Lung (tissue), 17 donors: ENCODE measurements at places on chromosomes 3 and 15. TPM values are rescaled to one million over a fixed set of nuclear protein-coding genes. Genes with fewer than 3 reads are reported as not detected.

DNA sequence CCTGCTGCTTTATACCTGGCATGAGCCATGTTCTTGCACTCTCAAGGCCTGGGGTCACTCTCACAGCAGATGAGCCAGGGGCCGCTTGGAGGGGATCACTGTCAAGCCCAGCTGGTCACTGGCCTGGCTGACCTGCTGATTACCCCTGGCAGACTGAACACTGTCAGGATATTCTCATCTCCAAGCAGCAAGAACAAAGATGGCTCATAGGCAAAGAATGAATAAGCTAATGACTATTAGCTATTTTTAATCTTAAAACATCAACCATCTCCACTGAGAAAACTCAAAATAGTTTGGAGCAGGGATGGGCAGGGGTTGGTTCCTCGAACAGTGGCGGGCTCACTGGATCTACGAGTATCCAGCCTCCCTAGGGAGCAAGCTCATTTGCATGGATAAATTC, 64.4 kb upstream of the ACAN start:
- no peak for DNase-seq

GRCh38 chr3:16759227-16759903, 125.4 kb upstream of the PLCL2 start:
- no peak for DNase-seq

GRCh38 chr3:150319900-150320299, 88.2 kb upstream of the TSC22D2 start:
- no peak for DNase-seq

DNA sequence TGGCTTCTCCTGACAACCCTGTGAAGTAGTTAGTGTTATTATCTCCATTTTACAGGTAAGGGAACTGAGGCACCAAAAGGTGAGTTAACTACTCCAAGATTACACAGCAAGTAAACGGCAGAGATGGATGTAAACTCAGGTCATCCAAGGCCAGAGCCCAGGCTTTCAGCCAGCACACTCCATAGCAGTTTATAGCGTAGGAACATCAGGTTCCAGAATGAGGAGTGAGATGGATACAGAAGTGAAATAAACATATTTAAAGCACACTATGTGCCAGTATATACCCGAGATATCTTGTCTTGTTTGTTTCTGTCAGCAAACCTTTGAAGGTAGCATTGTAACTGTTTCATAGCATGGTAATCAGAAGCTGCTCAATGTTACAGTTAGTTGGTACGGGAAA, 279.0 kb downstream of the OXSM start:
- DNase-seq: no peak

DNA sequence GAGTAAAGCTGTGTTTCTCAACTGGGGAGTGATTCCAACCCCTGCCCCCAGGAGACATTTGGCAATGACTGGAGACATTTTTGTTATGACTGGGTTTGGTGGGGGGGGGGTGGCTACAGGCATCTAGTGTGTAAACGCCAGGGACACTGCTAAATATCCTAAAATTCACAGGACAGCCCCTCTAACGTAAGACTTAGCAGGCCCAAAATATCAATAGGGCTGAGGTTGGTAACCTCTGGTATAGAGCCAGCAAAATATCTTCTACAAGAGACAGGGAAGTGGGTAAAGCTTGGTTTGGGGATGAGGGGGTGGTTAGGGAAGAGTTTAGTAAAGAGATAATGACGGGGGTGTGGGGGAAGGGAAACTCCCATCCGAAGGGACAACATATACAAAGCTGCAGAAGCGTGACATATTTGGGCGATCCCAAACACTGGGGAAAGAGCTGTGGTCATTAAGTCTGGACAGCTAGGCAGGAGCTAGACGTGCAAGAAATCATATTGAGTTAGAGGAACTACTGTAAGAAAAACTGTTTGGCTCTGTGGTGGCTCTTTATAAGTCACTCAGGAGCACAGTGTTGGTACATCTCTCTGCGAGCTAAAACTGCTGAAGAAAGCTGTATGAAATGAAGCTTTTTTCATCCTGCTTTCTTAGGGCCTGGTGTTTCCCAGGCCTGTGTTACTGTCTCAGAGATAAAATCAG, 697 bp upstream of the TRIM69 start:
- DNase-seq: peak; percentile 54

DNA sequence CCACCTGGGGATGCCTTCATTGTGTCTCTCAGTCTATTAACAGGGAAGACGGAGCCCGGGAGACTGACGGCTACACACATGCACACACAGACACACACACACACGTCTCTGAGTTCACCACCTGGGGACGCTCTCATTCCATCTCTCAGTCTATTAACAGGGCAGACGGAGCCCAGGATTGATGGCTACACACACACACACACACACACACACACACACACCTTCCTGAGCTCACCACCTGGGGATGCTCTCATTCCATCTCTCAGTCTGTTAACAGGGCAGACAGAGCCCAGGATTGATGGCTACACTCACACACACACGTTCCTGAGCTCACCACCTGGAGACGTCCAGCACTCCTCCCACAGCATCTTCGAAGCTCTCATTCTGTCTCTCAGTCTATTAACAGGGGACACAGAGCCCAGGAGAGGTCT, 143.9 kb downstream of the OR4M2 start:
- DNase-seq: no peak

DNA sequence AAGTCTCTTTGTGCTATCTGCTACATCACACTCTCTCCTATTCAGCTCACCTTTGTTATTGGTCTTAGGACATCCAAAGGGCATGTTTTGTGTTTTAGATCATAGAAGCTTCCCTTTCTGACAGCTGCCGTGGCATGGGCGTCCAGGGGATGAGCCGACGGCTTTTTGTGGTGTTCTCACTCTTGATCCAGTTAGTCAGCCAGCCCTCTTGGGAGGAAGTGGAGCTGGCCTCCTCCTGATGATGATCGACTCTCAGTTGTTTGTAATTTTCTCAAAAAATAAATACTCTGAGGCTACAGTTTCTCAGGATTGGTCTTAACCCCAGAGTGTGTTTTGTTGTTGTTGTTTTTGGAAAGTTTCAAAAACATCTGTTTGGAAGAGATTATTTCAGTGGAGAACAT, 34.4 kb downstream of the BOC start:
- DNase-seq: no peak

GRCh38 chr3:137766041-137766875, 2.1 kb downstream of the SOX14 start:
- DNase-seq: no peak

- DNase-seq: no peak
Measured at GRCh38 chr3:13772321-13772745, 107.5 kb downstream of the WNT7A start.

- no peak for DNase-seq
Measured at GRCh38 chr3:34248352-34248751, 449.9 kb downstream of the PDCD6IP start.

DNA sequence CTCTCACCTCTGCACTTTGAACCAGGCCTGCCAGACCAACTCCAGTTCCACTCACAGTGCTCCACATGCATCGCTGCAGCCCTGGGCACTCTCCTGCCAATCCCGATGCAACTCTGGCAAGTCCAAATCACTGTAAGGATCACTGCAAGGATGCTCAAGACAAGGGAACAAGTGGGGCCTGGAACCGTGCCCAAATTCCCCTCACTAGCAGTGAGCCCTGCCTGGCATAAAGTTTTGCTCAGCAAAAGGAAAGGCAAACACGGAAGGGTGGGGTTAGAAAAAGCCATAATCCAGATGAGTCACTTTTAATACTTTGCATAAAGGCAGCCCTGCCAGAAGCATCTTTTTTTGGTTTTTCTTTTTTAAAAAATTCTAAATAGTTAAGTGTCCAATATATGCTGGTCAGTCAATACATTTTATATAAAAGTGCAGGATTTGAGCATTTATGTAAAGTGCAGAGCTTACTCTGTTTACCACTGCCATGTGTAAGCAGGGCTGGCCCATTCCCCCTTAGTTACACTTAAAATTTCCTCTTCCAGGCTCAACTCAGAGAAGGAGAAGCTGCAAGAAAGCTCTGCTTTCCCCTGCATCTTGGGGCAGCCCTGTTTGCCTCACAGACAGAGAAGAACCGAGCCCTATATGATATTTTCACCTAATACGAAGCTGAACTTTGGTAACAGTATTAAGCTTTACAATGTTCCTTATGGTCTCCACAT, 102.2 kb downstream of the CD47 start:
- peak; percentile 54 for DNase-seq

DNA sequence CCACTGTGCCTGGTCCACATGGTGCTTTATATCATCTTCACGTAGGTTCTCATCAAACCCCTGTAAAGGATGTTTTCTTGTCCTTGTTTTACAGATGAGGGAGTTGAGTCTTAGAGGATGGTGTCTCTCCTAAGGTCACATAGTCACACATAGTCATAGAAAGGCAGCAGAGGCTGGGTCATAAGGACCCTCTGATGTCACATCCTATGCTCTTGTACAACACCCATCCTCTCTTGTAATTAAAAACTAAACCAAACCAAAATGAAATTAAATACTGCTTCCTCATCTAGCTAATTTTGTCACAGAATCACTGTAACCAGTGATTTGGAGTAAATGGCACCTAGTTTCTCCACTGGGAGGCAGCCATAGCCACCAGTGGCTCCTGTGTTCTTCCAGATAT, 21.8 kb upstream of the ATP1B3 start:
- DNase-seq: no peak

DNA sequence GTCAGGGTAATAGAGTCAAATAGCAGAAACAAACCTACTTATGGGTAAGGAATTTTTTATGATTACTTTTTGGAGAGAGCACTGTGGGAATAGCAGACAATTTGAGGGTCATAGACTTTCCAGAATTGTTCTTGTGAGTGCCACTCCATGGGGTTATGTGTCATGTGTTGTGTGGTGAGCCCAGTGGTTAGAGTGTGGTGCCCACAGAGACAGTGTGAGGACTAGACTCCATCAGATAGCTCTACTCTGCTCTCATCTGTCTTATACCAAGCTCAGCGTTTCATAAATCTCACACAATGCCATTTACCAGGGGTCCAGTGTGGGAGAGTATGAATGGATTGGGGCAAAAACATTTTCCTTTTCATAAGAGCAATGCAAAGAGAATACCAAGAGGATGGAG, 188.9 kb downstream of the AGBL1 start:
- DNase-seq: no peak

DNA sequence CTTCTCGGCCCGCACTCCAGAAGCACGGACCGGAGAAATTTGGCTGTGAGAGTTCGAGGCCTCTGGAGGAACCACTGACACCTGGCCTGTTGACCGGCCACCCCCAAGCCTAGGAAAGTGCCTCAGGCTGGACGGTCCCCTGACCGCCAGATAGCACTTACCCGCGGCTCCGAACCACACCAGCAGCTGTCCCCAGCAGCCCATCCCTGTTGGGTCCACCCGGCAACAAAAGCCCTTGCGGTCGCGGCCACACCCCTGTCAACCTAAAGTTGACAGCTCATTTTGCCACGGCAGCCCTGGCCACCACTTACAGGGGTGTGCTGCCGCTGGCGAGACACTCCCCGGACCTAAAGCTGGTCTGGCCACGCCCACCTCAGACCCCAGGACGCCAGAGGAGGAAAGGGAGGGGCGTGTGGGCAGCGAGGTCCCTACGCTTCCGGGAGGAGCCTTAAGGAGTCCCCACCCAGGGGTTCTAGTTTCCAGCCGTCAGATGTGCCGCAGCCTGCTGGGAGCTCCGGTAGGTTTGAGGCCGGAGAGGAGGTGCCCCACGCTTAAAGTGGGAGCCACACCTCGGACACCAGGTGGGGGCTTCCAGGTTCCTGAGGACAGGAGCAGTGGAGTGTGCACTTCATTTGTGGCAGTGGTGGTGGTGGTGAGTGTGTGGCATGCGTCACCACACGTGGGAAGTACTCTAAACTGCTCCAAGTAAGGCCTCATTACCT, at the start of gene LTK:
LTK (minus strand) TSS at position 322 of the 722 bp plus-strand sequence; CDS start at position 204, 118 bp downstream.
- peak; percentile 61 for DNase-seq

DNA sequence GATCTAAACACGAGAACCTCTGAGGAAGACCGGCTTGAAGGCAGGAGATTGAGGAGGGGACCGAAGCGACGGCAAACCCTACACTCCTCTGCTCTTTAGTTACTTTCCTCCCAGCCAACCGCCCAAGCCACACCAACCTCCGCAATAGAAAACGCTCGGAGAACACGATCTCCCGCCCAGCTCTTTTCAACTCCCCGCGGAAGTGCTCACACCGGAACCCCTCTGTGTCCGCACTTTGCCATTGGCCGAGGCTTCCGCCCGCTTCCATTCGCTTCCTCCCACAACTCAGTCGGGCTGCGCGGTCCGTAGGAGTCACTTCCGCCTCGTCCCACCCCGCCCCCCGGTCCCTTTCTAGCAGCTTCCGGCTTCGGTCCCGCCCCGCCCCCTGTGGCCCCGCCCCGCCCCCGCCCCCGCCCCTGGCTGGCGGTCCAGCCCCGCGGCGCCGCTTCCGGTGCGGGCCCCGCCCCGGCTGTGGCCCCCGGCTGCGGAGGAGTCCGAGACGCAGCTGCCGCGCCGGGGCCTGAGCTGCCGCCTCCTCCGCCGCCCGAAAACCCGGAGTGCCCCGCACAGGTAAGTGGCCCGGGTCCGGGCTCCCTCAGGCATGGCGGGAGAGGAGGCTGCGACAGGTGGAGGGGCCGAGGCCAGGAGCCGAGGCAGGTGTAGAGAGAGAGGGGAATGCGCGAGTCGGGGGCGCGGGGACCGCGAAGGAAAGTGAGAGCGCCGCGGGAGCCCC, at the start of gene ARID3B:
ARID3B (plus strand) TSS at position 460 of the 733 bp plus-strand sequence. CDS start 2,717 bp downstream, outside the sequence.
- DNase-seq: peak; percentile 98

DNA sequence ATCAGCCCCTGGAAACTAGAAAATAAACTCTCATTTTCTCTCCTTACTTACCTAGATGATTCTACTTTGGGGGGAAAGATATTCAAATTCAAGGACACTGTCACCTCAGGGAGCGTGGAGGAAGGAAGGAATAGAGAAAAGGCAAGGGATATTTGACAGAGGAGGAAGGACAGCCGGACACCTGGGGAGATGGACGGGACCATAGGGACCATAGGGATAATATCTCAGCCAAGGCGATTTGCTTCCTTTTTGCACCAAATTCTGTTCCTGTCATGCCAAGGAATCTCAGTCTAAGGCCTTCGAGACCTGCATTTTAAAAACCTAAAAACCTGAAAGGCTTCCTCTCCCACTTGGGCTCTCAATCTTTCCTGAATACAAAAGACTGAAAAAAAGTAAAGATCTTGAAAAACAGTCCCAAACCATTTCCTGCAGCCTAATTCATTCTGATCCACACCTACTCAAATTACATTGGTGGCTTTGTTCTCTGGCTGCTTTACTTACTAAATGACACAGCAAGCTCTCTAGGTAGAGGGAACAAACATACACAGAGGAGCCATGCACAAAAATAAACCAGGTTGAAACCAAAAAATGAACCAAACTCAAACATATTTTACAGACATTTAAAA, 73.9 kb upstream of the SLC24A5 start:
- DNase-seq: no peak

DNA sequence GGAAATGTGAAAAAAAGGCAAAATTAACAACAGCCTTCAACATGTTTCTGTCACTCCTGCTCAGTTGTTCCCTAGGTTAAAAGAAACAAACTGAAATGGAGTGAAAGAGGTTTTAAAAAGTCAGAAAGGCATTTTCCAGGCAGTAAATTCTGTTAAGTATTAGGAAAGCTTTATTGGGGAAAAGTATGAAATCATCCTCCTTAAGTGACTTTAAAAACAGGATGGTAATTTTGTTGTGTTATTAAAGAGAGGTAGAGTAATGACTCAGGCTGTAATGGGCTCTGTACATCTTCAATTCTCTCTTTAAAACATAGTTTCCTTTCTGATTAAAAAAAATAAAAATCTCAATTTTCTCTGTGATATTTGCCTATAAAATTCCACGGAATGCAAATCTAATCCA, 81.1 kb downstream of the OTOL1 start:
- DNase-seq: no peak

GLDN gene
- 0.82 TPM for total RNA-seq

SLC2A2 gene
- not detected for total RNA-seq

PLCH1 gene
- 14.2 TPM for total RNA-seq

CALML4 gene
- 16.8 TPM for total RNA-seq

AP3B2 gene
- 2.2 TPM for total RNA-seq

TEX55 gene
- not detected for total RNA-seq

PLS1 gene
- 45.4 TPM for total RNA-seq
